NCI-H460 (cell line): ENCODE measurements at places on chromosomes 11 and 22.

DNA sequence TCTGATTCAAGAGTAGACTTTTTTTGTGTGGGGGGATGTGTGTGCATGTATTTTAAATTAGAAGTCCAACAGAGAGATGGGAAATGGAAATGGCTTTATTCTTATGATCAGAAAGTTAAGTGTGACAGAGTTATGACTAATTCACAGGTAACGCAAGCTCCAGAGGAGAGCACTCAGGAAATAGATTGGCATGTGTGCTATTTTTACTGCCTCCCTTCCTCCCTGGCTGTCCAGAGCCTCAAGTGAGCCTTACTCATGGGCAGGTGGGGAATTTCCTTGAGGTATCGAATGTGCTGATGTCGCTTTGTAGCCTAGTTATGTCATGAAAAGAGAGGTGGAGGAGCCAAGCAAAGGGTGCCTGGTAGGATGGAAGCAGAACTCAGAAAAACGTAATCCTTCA is 70.3 kb upstream of the BDNF start:
- no peak for DNase-seq

DNA sequence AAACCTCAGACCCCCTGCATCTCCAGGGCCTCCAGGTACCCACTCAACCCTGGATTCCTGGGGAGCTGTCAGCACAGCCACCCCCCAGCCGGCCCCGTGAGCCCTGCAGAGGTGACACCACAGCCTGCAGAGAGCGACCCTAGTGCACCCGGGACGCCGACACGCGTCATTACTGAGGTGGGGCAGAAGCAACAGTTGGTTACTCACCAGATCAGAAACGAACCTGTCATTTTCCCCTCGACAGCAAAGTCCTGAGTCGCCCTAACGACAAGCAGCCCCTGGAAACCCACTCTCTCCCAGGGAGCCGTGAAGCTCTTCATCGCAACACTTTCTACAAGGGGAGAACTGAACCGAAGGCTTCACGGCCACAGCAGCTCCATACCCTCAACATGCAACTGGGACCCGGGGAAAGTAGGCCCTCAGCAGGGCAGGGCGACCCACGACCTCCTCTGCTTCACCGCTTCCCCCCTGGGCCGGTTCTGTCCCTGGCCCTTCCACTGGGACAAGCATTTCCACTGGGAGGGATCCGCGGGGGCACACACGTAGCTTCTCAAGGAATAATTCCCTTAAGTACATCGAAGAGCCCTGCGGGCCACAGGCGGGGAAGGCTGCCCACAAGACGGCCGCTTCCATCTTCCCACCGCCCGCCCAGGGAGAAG is 1.6 kb downstream of the BRD1 start:
- DNase-seq, result no peak

- no peak for DNase-seq
Measured at GRCh38 chr11:37406651-37407050, 808.6 kb upstream of the RAG2 start.

GRCh38 chr11:26483108-26483507 is 89.0 kb downstream of the MUC15 start:
- no peak for DNase-seq

DNA sequence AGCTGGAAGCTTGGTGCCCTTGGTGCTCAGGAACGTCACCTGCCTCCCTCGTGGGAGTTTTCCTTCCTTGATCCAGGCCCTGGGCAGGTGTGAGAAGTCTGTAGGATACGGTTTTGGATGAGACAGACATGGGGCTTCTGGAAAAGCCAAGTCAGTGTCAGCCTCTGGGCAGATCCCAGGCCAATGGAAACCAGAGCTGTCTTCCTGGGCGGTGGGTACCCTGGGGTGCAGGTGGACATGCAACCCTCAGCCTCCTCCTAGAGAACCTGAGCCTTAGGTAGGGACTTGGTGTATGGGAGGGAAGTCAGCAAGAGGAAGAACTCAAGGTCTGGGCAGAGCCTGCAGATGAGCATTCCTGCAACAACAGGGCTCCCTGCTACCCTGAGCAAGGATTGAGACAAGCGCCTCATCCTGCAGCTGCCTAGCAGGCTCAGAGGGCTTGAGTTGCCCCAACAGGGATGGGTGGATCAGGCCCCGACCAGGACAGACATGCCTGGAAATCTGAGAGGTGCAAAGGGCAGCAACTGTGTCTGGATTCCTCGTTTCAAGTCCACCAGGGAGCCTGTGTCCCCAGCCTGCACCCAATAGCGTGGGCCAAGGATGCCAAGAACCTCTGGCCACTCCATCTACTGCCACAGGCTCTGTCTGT is 37.6 kb upstream of the SYT13 start:
- no peak for DNase-seq

GRCh38 chr22:29944339-29944738 is 61.4 kb downstream of the MTMR3 start:
- no peak for DNase-seq

- no peak for DNase-seq
Measured at GRCh38 chr22:48228468-48228867, 1466.0 kb downstream of the TBC1D22A start.

- no peak for DNase-seq
Measured at GRCh38 chr11:95086836-95087570, 2.6 kb upstream of the ENDOD1 start.

DNA sequence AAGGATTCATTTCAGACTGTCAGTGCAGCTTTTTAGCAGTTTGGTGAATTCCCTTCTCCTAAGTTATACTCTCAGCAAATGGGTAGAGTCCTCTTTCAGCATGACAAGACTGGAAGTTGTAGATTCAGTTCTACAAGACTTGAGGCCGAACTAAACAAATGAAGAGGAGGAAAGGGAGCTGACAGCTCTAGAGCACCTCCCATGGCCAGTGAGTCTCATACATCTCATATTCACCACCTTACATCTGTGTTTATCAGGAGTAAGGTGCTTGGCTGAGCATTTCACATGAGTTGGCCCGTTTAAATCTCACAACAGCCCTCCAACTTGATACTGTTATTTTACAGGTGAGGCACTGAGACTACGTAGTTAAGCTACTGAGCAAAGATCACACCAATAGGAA is 30.4 kb downstream of the SEZ6L start:
- DNase-seq, result no peak

DNA sequence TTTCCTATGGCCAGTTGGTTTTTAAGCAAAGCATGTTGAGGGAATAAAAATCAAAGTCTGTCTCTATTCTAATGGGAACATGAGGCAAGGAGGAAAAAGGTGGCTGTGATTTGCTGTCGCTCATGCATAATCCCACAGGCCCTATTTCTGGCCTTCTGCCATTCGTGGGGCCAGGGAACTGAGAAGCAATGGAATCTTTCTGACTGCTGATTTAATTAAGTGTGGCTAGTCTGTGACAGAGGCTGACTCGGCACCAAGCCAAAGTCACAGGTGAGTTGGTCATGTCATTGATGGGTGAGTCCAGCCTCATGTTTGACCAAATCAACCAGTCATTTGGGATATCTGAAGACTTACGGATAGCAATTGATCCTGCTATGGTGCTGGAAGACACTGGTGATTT is 429.3 kb upstream of the CADM1 start:
- no peak for DNase-seq

DNA sequence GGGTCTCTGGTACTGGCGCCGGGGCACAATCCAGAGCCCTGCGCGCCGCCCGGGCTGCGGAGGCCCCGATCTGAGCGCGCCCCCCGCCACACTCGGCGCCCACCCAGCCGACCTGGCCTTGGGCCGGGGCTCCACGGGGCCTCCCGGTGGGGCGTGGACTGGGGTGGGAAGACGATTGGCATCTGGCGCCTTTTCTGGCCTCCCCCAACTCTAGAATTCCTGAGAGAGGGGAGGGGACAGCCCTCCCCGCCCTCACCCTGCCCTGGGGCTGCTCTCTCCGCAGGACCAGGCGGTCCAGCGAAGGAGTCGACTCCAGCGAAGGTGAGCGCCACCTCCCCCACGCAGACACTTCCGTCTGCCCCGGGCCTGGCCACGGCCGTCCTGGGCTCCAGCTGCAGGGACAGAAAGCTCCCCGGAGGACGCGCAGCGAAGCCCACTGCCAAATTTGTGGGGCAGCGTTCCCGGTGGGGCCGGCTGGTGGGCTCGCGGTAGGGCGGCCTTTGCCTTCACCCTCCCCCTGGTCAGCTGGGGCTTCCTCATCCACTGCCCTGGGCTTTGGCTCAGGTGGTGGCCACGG is 593 bp downstream of the SSH3 start:
- DNase-seq, result no peak

DNA sequence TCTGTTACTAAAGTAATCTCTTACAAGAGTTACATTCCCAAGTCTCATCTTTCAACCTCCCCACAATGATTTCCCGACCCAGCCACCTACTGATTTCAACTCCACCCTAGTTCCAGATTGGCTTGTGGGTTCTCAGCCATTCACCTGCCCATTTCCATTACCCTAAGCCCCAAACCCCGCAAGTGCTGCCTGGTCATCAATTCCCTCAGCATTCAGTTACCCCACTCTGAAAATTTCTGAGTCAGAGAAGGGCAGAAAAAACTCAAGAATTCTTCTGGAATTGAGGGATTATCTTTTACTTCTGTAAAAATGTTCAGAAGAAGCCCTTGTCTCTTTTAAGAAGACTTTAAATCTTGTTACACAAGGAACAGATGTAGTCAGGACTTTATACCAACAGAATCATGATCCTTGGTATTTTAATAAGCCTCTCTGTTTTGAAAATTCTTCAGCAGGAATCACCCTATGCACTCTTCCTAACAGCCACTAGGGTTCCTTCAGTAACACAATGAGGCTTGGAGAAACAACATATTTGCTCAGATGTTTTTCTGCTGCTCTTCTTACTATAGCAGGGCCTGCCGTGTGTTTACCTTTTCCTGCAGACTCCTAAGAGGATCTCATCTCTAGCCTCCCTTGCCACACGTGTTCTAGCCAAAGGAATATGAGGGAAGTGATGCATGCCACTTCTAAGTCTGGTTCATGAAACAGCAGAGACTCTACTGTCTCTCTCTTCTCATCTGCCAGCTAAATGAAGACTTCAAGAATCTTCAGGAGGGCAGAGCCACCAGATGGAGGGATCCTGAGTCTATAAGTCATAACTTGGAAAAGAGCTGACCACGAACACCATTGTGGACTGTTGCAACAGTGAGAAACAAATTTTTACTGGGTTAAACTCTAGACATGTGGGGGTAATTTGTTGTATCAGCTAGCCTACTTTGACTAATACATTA is 29.3 kb upstream of the PAMR1 start:
- no peak for DNase-seq
